ENCODE measurements at places on chromosomes 2 and 18. TPM values are rescaled to one million over a fixed set of nuclear protein-coding genes. Genes with fewer than 3 reads are reported as not detected.
A peak's percentile ranks its signal among the peaks of the same experiment; 100 is the strongest.

- DNase-seq = no peak
Measured at GRCh38 chr2:42752816-42753813, 10.8 kb downstream of the OXER1 start.

DNA sequence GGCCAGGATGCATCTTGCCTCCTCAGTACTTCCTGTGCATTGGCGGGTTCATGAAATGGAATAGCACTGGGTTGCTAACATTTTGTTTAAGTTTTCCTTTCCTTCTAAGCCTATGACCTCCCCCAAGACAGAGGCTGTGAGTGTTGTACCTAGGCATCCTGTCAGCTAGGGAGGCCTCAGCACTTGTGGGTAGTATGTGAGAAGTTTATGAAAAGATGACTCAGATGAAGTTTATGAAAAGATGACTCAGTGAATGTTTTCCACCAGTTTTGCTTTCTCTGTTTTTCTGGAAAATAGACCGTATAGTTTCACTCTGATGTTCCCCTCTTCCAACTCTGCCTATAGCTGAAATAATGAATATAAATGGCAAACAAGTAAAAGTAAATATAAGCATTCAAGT lies 412.9 kb downstream of the TMEM182 start:
- DNase-seq = no peak

GRCh38 chr18:52216666-52217065 lies 123.3 kb upstream of the DCC start:
- no peak for DNase-seq

DNA sequence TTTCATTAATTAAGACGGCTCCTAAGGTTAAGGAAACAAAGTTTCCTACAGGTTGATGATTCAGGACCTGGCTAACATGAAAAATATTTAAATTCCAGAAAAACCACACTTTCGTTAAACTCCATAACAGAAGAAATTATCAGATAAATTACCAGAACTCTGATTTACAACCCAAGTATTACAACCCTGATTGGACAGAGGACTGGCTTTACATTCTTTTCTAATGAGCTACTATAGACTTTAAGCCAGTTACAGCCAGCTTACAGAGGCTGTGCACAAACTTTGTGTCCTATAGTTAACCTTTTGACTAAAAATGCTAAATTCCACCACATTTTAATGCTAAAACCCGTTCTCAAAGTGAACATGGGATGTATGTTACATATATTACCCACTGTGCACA lies 458.6 kb downstream of the KCNJ3 start:
- DNase-seq = no peak

GRCh38 chr2:127535918-127536317 lies 435 bp downstream of the MYO7B start:
- DNase-seq = no peak

- DNase-seq = peak; percentile 35
Measured at GRCh38 chr18:58310517-58310916, 266.5 kb downstream of the NEDD4L start.

GRCh38 chr2:163735685-163736432 lies at the start of gene FIGN:
Gene FIGN, minus strand, starts transcription at chr2:163736008. Its CDS starts 1,081 bp downstream, at chr2:163734927.
- peak; percentile 6 for DNase-seq

The CRYGC gene
- not detected for total RNA-seq

The MCEE gene
- 12.0 TPM for total RNA-seq

The ESPNL gene
- total RNA-seq = 0.09 TPM

The RAX gene
- total RNA-seq = 2.0 TPM

Data from cerebellum (tissue), 4 donors.